ENCODE measurements at places on chromosomes 11 and 22. TPM values are rescaled to one million over a fixed set of nuclear protein-coding genes. Genes with fewer than 3 reads are reported as not detected.

The MUC15 gene
- 3.2 TPM for total RNA-seq

The SMC1B gene
- 0.10 TPM for total RNA-seq

The IL18BP gene
- 4.8 TPM for total RNA-seq

The SCUBE1 gene
- 0.41 TPM for total RNA-seq
